ENCODE measurements at places on chromosomes 6 and 20.

DNA sequence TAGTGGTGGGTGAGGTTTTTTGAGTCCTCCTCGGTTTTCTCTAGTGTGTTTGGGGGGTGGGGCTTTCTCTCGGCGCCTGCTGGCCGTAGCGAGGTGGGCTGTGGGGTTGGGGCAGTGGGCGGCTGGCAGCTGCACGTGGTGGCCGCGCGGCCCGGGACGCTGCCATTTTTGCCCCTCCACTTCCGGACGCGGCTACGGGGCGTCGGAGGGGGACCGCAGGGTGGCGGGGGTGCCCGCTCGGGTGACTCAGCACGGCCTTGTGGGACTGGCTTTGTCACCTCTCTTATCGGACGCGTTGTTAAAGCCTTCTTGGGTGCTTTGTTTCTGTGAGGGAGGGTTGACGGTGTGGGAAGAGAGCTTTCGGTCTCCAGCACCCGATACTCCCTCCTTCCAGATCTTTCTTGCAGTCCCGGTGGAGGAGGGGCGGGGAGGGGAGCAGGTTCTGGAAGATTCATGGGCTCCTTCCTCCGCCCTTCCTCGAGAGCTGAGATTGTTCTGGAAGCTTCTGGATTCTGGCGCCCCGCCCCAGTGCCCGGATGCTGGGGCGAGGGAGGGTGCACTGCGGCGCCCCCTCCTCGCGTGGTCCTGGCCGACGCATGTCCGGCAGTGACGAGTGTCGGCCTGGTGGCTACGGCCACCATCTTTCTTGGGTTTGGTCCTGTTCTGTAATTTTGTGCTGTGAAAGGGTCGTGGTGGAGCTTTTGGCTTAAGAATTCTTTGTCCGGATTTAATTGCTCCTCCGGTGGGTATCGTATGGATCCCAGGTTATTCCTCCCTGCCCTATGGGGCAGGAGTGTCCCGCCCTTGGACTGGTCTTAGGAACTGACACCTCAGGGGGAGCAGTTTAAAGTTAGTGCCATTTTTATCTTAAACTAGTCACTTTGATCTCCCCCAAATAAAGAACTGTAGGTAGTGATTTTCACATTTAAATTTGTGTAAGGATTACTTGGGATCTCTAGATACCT, 719 bp downstream of the HSP90AB1 start:
- no peak for DNase-seq

GRCh38 chr6:76862936-76863335, 600.4 kb downstream of the HTR1B start:
- no peak for DNase-seq

DNA sequence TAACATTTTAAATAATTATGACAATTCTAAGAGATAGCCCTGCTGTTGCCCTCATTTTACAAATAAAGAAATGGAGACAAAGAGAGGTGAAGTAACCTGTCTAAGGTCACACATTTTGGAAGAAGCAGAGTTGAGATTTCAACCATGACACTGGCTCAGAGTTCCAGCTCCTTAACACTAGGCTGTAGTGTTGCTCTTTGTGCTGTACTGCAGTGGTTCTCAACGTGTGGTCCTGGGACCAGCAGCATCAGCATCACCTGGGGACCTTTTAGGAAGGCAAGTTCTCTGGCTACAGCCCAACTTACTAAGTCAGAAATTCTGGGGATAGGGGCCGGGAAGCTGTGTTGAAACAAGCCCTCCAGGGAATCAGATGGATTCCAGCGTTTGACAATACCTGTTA, 62.4 kb upstream of the FERMT1 start:
- no peak for DNase-seq

DNA sequence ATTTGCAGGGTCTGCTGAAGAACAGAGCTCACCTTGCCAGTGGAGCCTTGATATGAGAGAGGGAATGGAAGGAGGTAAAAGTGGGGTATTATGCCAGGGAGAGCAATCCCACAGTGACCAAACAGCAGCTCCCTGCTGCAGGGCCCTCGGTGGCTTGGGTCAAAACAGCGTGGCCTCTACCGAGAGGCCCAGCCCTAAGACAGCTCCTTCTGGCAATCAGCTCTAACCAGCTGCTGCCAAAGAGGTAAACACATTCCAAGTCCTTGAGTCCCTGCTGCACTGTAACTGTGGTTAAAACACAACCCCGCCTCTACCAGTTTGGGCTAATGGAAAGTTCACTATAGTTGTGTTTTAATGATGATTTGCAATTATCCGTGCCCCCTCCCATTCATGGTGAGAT, 1.4 kb upstream of the DAAM2 start:
- DNase-seq = no peak

- no peak for DNase-seq
These were observed 34.5 kb upstream of the RREB1 start for GRCh38 chr6:7073082-7073820.

DNA sequence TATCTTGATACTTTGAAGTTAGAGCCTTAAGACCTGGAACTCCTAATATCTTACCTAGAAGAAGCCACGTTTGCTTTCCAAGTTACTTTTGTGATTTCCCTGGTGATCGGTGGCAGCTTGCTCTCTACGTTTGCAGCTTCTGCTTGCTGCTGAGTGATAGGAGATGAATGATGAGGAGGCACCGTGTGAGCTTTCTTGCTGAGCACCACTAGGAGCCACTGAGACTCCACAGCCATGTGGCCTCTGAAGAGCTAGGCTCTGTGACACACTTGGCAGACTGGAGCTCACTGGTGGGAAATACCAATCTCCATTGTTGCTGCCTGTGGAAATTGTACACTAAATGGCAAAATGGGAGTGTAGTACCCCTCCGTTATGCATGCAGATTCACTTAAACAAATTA, 161.8 kb downstream of the IBTK start:
- no peak for DNase-seq

DNA sequence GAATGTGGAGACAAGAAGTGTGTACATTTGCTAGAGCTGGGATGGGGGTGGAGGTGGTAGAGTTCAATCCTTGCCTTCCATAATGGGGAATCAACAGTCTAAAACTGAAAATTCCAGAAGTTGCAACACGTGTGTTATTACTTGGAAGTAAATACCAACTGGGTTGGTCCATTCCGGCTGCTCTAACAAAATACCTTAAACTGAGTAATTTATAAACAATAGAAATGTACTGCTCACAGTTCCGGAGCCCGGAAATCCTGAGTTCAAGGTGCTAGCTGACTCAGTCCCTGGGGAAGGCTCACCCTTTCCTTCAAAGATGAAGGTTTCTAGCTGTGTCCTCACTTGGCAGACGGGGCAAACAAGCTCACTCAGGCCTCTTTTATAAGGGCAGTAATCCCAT, 59.0 kb downstream of the RIN2 start:
- no peak for DNase-seq

DNA sequence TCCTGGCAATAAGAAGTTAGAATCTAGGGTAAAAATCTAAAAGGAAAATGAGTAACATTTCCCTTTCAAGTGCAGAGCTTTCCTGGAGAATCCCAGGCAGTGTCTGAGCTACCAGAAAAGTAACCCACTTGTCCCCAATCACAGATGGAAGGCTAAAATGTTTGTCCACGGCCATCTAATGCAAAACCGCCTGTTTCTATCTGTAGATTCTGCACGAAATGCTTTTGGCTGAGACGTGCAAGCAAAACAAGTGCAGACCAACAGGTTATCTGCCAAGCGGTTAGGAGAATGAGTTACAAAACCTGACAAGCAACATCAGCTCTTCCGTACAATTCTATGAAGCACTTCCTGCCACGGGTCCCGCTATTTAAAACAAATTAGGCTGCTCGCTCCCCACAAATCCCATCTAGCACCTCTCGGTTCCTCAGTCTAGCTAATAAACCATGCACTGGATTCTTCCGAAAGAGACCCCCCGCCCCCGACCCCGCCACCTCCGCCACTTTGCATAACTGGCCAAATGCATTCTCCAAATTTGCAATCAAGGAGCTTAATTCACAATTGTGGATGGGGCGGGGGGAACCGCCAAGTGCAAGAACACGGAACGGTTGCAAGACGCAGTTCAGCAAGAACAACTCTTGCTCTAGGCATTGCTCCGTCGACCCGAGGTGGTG, 1.4 kb downstream of the ELOVL5 start:
- DNase-seq = no peak

- DNase-seq = no peak
These were observed 52.8 kb downstream of the MYB start for GRCh38 chr6:135233686-135234491.

DNA sequence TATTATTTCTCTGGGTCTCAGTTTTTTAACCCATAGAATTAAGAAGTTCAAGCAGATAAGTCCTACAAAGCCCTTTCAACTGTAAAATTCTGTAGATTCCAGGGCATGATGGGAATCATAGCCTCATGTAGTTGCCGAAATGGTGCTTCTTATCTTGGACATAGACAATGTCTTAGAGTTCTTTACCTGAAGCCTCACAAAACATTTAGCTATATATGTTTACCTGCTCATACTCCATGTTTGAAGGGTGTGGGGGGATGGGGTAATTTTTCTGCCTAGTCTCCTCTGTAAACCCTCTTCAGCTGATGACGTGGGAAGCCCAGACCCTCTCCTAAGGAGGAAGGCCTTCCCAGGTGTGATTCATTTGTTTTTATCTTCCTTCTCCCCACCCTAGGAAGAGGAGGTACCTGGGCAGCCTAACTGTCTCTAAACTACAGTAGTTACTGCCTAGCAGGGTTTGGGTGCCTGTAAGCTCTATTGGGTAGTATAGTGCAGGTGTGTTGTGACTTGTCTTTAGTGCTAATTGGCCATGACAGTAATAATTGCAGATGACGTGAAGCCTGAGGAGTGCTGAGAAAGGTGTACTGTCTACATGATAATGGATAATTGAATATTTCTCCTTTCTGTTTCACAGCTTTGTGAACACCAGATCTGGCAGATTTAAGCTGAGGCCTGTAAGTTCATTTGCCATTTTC, 230.8 kb downstream of the TFAP2B start:
- DNase-seq = no peak

GRCh38 chr6:152984513-152984872, 1.7 kb upstream of the FBXO5 start:
- no peak for DNase-seq

DNA sequence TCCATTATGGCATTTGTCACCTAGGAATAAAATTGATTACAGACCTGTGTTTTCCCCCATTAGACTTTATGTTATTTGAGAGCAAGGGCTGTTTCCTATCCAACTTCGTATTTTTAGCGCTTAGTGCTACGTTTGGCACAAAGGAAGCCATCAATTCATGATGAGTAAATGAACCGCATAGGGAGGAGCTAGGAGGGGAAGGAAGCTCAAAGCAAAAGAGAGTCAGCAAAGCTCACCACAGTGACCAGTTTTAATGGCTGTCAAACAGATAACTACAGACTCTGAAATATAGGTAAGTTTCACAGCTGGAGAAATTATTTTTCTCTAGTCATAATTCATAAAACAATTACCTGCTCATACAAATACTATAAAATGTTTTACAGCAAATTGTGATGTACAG, 6.9 kb upstream of the SAMD3 start:
- no peak for DNase-seq

GRCh38 chr6:107563694-107564588, 74.0 kb downstream of the SOBP start:
- DNase-seq = no peak

- DNase-seq = no peak
These were observed 64.0 kb downstream of the BLOC1S5 start for GRCh38 chr6:8000188-8000596.

- peak; percentile 33 for DNase-seq
These were observed 76.2 kb downstream of the LYRM2 start for GRCh38 chr6:89562093-89562973.

GRCh38 chr6:157513004-157513603, 132.1 kb downstream of the ZDHHC14 start:
- DNase-seq = no peak

GRCh38 chr20:23139524-23139923, 53.4 kb upstream of the CD93 start:
- DNase-seq = no peak

DNA sequence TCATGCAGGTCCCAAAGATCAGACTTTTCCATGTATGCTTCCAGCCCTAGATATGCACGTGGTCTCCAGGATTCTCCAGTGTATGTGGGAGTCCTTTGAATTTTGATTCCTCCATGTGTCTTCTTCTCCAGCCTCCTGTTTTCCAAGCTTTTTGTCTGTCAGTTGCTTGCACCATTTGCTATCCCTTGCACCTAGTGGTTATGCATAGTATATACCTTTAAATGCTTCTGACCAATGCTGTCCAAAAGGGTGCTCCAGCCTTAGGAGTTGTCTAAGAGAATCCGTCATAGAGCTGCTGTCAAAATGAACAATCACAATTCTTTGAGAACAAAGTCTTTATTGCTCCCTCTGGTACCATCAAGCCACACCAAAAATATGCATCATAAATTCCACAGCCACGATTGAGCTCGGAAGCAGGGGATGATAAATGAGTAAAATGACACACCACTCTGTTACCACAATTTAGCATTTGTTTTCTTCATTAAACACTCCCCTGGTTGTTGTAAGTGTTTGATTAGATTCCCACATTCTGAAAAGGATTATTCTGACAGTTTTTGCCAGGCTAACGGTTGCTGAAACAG, 706.2 kb upstream of the GJE1 start:
- DNase-seq = peak; percentile 51

- DNase-seq = no peak
These were observed 158.4 kb downstream of the IBTK start for GRCh38 chr6:82088978-82089771.

DNA sequence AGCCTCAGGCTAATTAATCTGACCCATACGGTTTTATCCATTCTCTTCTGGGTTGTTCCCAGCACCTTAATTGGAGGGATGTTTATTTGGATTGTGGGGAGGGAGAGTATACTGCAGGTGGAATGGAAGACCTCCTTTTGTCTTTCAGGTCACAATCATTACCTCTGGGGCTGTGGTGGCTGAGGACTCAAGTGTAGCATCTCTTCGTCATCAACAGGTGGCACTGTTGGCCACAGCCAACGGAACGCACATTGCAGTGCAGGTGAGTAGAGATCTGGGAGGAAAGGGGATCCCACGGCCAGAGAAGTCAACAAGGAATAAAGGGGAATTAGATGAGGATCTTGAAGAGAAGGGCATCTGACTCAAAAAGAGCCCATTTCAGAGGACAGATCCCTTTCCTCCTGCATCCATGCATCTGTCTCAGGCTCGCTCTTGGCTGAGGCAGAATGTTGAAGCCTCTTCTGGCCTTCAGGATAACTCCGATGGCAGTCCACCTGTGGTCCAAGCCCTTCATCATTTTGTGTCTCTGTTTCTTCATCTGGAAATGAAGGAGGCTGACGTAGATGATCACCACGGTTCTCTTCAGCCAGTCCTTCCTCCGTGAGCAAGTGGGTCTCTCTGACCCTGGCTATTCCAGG, 3.2 kb upstream of the DEF6 start:
- no peak for DNase-seq

DNA sequence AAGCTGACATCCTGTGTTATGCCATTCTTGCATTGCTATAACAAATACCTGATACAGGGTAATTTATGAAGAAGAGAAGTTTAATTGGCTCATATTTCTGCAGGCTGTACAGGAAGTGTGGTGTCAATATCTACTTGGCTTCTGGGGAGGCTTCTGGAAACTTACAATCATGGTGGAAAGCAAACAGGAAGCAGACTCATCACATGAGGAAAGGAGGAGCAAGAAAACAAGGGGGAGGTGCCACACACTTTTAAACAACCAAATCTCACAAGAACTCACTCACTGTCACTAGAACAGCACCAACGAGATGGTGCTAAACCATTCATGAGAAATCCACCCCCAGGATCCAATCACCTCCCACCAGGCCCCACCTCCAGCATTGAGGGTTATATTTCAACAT, 143.1 kb upstream of the GGTLC1 start:
- no peak for DNase-seq

GRCh38 chr20:4956200-4956810, 45.0 kb downstream of the SLC23A2 start:
- DNase-seq = peak; percentile 35

GRCh38 chr20:9202420-9203080, 133.7 kb downstream of the PLCB4 start:
- no peak for DNase-seq

Measured in stromal cell of bone marrow (primary cell).